ENCODE measurements at places on chromosomes 6 and 20. TPM values are rescaled to one million over a fixed set of nuclear protein-coding genes. Genes with fewer than 3 reads are reported as not detected.
A peak's percentile ranks its signal among the peaks of the same experiment; 100 is the strongest.

- no peak for DNase-seq
These were observed 17.4 kb downstream of the UBE2V1 start for GRCh38 chr20:50095476-50096078.

DNA sequence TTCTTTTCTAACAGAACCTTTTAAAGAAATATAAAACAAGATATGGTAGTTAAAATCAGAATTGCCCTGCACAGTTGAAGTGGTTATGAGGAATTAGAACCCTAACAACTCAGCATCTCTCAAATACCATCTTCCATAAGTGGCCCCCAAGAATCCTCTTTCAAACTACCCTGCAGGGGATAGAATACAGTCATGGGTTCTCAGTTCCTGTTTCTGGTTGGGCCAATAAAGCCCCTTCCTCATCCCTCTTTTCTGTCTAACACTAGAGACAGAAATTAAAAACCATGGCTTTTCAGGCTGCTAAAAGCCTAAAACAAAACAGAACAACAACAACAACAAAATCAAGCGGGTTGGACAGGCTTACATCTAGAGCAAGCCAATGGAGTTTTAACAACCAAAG, 6.7 kb upstream of the LCA5 start:
- DNase-seq = no peak

Gene PCSK2
- total RNA-seq = 2.2 TPM

- DNase-seq = no peak
These were observed 115.3 kb downstream of the AHI1 start for GRCh38 chr6:135382182-135382628.

DNA sequence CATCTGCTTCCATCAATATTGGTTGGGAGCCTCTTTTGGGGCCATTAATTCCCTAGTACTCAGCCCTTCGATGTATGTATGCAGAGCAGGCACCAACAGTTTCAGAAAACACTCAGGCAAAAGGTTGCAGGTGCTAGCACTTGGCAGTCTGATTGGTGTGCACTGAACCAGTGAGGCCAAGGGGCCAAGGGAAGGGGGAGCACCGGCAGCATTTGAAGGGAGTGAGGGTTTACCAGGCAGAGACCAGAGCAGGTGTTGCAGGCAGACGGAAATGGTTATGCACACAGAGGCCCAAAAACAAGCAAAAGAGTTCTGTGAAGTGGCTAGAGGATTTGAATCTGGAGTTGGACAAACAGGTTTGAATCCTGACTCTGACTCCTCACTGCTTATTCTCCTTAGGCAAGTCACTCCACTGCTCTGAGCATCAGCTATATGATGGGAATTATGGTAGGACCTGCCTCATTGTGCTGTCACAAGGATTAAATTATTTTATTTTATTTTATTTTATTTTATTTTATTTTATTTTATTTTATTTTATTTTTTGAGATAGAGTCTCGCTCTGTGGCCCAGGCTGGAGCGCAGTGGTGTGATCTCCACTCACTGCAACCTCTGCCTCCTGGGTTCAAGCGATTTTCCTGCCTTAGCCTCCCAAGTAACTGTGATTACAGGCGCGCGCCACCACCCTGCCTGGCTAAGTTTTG, 58.1 kb upstream of the SHLD1 start:
- no peak for DNase-seq

- no peak for DNase-seq
These were observed 18.6 kb downstream of the KCNG1 start for GRCh38 chr20:51004305-51004727.

Gene ECT2L
- total RNA-seq = 0.30 TPM

DNA sequence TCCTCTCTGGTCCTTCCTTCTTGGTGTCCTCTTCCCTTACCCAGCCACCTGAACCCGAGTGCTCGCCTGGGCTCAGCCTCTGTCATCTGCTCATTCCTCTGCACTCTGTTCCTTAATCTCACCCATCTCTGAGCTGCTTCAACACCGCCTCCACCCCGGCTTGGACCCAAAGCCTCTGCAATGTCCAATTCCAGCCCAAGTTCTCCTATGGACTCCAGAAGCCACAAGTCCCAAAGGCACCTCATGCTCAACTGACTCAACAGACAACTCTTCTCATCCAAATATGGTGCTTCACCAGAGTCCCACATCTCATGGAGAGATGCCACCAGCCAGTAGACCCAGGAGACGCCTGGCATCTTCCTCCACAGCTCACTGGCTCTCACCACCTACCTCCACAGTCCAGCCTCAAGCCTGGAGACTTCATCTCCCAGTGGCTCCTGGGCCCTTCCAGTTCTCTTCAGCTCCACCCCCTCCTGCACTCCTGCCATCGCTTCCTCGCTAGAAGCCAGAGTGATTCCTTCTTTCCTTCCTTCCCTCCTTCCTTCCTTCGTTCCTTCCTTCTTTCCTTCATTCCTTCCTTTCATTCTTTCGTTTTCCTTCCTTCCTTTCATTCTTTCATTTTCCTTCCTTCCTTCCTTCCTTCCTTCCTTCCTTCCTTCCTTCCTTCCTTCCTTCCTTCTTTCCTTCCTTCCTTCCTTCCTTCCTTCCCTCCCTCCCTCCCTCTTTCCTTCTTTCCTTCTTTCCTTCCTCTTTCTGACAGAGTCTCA, 40.9 kb upstream of the NNAT start:
- no peak for DNase-seq

- DNase-seq = no peak
These were observed 121.0 kb downstream of the TRDN start for GRCh38 chr6:123515715-123516114.

GRCh38 chr6:50236164-50236563, 186.4 kb upstream of the DEFB112 start:
- DNase-seq = no peak

Gene ID1
- 565 TPM for total RNA-seq

DNA sequence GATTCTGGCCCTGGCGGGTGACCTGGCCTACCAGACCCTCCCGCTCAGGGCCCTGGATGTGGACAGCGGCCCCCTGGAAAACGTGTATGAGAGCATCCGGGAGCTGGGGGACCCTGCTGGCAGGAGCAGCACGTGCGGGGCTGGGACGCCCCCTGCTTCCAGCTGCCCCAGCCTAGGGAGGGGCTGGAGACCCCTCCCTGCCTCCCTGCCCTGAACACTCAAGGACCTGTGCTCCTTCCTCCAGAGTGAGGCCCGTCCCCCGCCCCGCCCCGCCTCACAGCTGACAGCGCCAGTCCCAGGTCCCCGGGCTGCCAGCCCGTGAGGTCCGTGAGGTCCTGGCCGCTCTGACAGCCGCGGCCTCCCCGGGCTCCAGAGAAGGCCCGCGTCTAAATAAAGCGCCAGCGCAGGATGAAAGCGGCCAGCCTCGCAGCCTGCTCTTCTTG, 868 bp upstream of the SLC2A4RG start:
- DNase-seq = peak; percentile 49

- DNase-seq = peak; percentile 44
These were observed 21.1 kb downstream of the ELOVL2 start for GRCh38 chr6:11023032-11023431.

DNA sequence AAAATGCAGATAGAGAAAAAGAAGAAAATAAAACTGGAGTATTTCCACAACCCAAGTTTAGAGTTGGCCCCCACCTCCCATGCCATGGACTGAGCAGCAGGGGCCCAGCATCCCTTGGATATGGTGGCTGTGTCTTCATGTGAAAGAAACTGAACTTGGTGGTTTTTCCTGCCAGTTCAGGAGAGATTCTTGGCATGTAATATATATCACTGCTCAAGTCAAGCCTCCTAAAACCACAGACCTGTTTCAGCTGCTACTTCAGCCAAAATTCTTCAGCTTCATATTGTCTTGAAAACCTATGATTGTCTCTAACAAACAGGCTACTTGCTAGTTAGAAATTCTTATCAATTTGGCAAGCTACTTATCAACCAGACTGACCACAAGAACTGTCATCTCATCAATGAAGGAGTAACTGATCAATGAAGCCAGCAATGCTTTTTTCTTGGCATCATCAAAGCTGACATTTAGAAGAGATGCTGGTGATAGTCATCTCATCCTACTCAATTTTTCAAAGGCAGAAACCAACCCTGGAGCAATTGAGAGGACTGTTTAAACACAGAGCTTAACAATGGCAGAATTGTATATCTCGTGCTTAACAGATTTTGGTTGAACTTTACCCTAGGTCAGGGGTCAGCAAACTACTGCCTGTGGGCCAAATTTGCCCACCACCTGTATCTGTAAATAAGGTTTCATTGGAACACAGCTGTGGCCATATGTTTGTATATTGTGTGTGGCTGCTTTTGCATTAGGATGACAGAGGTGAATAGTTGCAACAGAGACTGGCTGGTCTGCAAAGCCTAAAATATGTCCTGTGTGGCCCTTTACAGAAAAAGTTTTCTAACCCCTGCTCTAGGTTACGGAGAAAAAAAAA, 10.4 kb upstream of the NOL7 start:
- DNase-seq = no peak

- DNase-seq = no peak
These were observed 15.6 kb upstream of the PRDM13 start for GRCh38 chr6:99590728-99591672.

Gene PRICKLE4
- 18.1 TPM for total RNA-seq

- no peak for DNase-seq
These were observed 191.1 kb downstream of the EYA4 start for GRCh38 chr6:133432021-133432989.

GRCh38 chr6:14440940-14441781, 323.6 kb downstream of the CD83 start:
- DNase-seq = no peak

- no peak for DNase-seq
These were observed 118.1 kb upstream of the MAFB start for GRCh38 chr20:40806929-40807820.

DNA sequence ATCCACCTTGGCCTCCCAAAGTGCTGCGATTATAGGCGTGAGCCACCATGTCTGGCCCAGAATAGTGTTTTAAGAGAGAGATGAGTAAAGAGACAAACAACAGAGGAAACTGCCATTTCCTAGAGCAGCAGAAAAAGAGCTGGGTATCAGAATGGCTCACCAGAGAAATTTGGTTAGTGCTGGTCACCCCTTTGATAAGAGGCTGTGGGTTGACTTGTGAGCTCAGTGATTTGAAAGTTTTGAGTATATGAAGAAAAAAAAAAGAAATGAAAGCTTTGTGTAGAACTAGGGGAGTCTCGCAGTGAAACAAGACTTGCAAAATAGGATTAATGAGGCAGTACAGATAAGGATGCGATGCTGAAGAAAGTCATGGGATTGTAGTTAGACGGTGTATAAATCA, 29.6 kb downstream of the MGME1 start:
- DNase-seq = no peak

DNA sequence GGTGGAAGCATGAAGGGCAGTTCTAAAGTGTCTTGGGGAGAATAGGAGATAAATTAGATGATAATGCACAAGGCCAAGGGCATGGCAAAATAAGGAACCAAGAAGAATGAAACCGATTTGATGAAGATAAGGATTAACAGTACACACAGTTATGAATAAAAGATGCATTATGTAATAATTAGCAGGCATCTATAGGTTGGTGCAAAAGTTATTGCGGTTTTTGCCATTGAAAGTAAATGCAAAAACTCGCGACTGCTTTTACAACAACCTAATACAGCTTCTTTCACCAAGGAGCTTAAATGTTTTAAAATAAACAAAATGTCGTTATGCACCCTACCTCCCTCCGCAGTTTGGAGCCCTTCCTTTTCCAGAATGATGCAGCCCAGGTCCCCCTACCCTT, 29.0 kb downstream of the MAS1 start:
- no peak for DNase-seq

DNA sequence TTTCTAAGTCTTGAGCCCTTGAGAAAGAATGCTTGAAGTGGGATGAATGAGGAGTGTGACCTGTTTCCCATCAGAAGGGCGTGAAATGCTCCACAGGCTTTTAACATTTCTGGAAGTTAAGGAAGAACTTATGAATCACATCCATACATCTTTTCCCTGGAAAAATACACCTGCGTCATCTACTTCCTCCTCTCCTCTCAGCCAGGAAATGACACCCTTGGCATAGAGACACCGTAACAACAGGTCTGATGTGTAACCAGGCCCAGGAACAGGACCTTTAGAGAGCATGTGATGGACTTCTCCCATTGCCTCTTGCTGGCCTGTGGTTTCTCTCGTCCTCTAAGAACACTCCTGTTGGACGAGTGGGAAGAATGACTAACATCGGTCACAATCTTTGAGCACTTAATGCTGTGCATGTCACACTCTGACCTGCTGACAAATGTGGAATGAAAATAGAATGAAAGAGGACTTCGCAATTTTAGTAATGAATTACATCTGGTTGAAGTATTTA, 28.5 kb upstream of the CITED2 start:
- no peak for DNase-seq

Data from tibial nerve (tissue), 4 donors.